ENCODE measurements at places on chromosomes 3 and 15. TPM values are rescaled to one million over a fixed set of nuclear protein-coding genes. Genes with fewer than 3 reads are reported as not detected.

FSIP1 gene
- 0.61 TPM for polyA plus RNA-seq

SLC38A3 gene
- polyA plus RNA-seq: not detected

SAXO2 gene
- polyA plus RNA-seq: 4.2 TPM

IQCF5 gene
- not detected for polyA plus RNA-seq

ARHGEF26 gene
- polyA plus RNA-seq: 0.11 TPM

SLC24A5 gene
- not detected for polyA plus RNA-seq

CLRN1 gene
- polyA plus RNA-seq: not detected

Data from IgD-negative memory B cell (primary cell).